Type B pancreatic cell (in vitro differentiated cells): ENCODE measurements at places on chromosomes 1 and 21.

GRCh38 chr1:214623430-214623829 lies 20.4 kb downstream of the CENPF start:
- H3K27ac ChIP-seq = no peak overlapping the region
- DNase-seq = no peak
- H3K27me3 ChIP-seq = no peaks in the 10 kb centered on the region
- peaks cover 32% of the 10 kb centered on the region for H3K36me3 ChIP-seq
- no peaks in the 10 kb centered on the region for H3K4me1 ChIP-seq

DNA sequence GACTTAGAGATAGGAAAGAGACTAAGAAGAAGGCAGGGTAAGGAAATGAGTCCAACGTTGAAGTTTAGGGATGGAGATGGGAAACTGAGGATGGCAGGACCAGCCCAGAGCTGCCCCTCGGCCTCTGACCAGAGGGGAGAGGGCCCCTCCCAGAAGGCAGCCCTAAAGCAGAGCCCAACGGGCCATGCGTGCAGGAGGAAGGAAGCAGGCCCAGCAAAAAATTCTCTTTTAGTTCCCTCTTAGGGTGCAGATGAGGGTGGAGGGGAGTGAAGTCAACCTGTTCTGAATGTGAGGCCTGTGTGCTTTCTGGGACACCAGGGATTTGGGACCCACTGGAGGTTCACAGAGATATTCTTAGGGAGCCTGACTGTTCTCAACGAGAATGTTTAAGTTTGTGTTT lies 225.4 kb downstream of the RHOU start:
- H3K4me3 ChIP-seq = no peak overlapping the region
- DNase-seq = no peak
- peaks cover 41% of the 10 kb centered on the region for H3K4me1 ChIP-seq
- no peaks in the 10 kb centered on the region for H3K27me3 ChIP-seq
- peak overlapping the region; percentile 53 for H3K27ac ChIP-seq

- no peaks in the 10 kb centered on the region for H3K36me3 ChIP-seq
- peak overlapping the region; percentile 50 for H3K27ac ChIP-seq
- H3K4me3 ChIP-seq = peak overlapping the region; percentile 48
- peaks cover 14% of the 10 kb centered on the region for H3K4me1 ChIP-seq
- DNase-seq = no peak
These were observed 517.5 kb downstream of the PLPP3 start for GRCh38 chr1:56061824-56062223.

DNA sequence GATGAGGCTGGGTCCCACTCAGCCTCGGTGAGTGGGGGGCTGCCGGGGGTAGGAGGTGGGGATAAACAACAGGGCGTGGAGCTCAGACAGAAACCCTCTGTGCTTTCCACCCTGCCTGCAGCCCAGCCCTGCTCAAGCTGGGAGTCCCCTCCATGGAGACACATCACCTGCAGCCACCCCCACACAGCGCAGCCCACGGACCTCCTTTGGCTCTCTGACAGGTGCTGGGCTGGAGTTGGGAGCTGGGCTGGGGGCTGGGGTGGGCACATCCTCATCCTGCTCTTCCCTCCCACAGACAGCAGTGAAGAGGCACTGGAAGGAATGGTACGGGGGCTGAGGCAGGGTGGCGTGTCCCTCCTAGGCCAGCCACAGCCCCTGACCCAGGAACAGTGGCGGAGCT lies 1.9 kb upstream of the CATSPER4 start:
- H3K36me3 ChIP-seq = peaks cover 3% of the 10 kb centered on the region
- no peaks in the 10 kb centered on the region for H3K27me3 ChIP-seq
- H3K4me1 ChIP-seq = no peaks in the 10 kb centered on the region
- H3K27ac ChIP-seq = no peak overlapping the region

DNA sequence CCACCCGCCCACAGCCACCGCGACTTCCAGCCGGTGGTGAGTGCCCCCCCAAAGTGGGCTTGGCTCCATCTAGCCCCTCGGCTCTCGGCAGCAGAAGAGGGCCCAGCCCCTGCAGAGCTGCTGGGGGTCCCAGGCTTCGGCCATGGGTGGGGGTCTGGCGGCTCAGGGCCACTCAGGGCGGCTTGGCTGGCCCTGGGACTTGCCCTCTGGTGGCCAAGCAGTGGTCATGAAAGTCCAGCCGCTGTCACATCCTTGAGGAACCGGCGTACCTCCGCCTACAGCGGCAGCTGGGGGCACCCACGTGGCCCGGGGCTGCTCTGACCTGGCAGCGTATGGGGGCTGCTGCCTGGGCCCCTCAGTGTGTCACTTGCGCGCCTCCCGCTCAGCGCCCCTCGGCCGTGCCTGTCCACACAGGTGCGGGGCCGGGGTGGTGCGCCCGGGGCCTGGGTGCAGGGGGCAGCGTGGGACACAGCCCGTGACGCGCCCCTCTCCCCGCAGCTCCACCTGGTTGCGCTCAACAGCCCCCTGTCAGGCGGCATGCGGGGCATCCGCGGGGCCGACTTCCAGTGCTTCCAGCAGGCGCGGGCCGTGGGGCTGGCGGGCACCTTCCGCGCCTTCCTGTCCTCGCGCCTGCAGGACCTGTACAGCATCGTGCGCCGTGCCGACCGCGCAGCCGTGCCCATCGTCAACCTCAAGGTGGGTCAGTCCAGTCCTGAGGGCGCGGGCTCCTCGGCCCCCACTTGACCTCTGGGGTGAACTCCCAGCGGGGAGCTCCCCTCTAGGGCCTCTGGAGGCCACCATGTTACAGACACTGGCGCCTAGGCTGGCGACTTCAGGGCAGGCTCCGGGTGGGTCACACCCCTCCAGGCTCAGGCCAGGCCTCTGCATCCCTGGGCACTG lies 32.4 kb downstream of the SLC19A1 start:
- no peaks in the 10 kb centered on the region for H3K27me3 ChIP-seq
- DNase-seq = peak; percentile 68
- H3K27ac ChIP-seq = no peak overlapping the region
- H3K4me1 ChIP-seq = peaks cover 8% of the 10 kb centered on the region

- no peaks in the 10 kb centered on the region for H3K36me3 ChIP-seq
- peaks cover 12% of the 10 kb centered on the region for H3K4me1 ChIP-seq
- H3K27ac ChIP-seq = peak within 1 kb of the TSS; percentile 11
These were observed at the start of gene CHRM3 for GRCh38 chr1:239386453-239387303. Gene CHRM3, plus strand, starts transcription at chr1:239386568. Its CDS starts 520,884 bp downstream, at chr1:239907452.

DNA sequence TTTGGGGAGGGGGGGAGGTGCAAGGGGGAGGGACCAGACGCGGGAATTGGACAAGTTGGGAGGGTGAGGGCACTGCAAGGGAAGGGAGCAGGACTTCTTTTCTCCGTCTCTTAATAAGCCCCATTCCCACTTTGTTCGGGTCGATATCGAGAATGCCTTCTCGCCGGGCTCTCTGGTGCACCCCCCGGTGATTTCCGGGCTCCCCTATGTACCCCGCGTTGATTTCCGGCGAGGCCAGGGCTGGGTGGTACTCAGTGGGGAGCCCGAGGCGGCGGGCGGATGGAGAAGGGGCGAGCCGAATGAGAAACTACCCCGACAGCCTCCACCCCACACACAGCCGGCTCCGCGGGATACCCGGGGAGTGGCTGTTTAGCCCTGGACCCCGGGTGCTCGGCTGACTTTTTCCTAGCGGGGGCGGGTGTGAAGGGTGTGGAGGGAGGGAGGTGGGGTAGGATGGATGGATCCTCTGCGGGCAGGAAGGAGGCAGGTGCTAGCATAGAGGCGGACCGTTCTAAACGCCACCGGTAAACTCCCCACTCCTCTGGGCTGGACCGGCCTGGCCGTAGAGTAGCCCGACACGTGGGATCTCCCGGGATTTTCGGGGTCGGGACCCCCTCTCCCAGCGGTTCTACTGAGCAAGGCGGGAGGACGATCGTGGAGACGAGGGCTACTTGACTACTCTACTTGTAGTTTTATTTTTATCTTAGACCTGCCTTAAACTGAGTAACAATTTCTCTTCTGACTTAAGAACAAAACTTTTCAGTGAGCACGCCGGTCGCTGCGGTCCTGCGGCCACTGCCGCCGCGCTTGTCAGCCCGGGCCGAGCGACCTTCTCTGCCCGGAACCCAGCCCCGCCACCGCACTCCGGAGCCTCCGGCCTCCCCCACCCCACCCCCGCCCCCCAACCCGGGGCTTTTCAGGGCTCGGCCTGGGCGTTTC lies 1.0 kb downstream of the RNF220 start:
- peak overlapping the region; percentile 84 for H3K27ac ChIP-seq
- peaks cover 44% of the 10 kb centered on the region for H3K27me3 ChIP-seq
- no peak for DNase-seq
- H3K36me3 ChIP-seq = no peaks in the 10 kb centered on the region
- H3K4me1 ChIP-seq = peaks cover 22% of the 10 kb centered on the region
- H3K4me3 ChIP-seq = peak overlapping the region; percentile 95

GRCh38 chr21:33769057-33769456 lies 126.8 kb downstream of the ITSN1 start:
- no peaks in the 10 kb centered on the region for H3K4me1 ChIP-seq
- peak overlapping the region; percentile 7 for H3K27ac ChIP-seq
- H3K4me3 ChIP-seq = no peak overlapping the region
- no peak for DNase-seq

- peak overlapping the region; percentile 90 for H3K4me3 ChIP-seq
- DNase-seq = peak; percentile 71
- H3K27ac ChIP-seq = peak overlapping the region; percentile 95
- peaks cover 26% of the 10 kb centered on the region for H3K36me3 ChIP-seq
These were observed 671 bp downstream of the HNRNPU start for GRCh38 chr1:244863491-244864252.

GRCh38 chr1:178869119-178869697 lies 1.7 kb downstream of the ANGPTL1 start:
- peak overlapping the region; percentile 84 for H3K4me3 ChIP-seq
- no peaks in the 10 kb centered on the region for H3K27me3 ChIP-seq
- H3K4me1 ChIP-seq = peaks cover 38% of the 10 kb centered on the region

DNA sequence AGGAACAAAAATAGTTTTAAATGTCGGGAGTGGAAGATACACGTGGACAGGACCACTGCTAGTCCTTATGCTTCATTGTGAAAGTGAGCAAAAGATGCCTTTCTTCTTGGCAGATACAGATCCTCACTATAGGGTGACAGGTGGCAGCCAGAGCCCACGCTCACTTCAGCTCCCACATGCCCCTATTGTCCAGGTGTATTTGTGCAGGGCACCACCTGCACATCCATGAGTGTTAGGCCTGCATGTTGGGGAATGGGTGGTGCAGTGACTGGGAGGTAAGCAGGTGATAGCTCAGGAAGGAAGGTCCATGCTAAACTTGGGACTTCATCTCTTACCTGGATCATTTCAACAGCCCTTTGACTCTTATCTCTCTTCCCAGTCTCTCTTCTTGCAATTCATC lies 27.4 kb downstream of the SLC5A9 start:
- no peaks in the 10 kb centered on the region for H3K4me1 ChIP-seq
- no peaks in the 10 kb centered on the region for H3K27me3 ChIP-seq
- H3K27ac ChIP-seq = no peak overlapping the region
- H3K36me3 ChIP-seq = no peaks in the 10 kb centered on the region
- no peak overlapping the region for H3K4me3 ChIP-seq
- no peak for DNase-seq

DNA sequence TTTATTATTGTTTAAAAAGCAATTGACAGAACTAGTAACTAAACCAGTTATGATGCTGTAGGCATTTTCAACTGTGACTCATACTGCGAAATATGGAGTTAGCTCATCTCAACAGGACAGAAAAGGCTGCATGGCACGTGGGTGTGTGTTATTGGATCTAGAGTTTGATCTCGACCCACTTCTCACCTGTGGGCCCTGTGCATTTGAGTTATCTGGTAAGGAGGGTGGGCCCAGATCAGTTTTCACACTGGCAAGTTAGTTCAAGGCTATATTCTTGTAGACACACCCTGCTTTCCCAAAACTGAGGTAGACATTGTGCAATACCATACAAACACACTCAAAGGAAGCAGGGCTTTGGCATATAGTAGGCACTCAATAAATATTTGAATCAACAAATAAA lies 71.3 kb upstream of the PRDX6 start:
- no peak for DNase-seq
- H3K4me3 ChIP-seq = no peak overlapping the region
- no peaks in the 10 kb centered on the region for H3K4me1 ChIP-seq
- peak overlapping the region; percentile 72 for H3K27ac ChIP-seq
- no peaks in the 10 kb centered on the region for H3K27me3 ChIP-seq

- H3K27me3 ChIP-seq = peaks cover 5% of the 10 kb centered on the region
- no peaks in the 10 kb centered on the region for H3K4me1 ChIP-seq
- H3K4me3 ChIP-seq = no peak overlapping the region
- H3K36me3 ChIP-seq = no peaks in the 10 kb centered on the region
- no peak overlapping the region for H3K27ac ChIP-seq
These were observed 149.8 kb upstream of the ZNHIT6 start for GRCh38 chr1:85857991-85858390.

DNA sequence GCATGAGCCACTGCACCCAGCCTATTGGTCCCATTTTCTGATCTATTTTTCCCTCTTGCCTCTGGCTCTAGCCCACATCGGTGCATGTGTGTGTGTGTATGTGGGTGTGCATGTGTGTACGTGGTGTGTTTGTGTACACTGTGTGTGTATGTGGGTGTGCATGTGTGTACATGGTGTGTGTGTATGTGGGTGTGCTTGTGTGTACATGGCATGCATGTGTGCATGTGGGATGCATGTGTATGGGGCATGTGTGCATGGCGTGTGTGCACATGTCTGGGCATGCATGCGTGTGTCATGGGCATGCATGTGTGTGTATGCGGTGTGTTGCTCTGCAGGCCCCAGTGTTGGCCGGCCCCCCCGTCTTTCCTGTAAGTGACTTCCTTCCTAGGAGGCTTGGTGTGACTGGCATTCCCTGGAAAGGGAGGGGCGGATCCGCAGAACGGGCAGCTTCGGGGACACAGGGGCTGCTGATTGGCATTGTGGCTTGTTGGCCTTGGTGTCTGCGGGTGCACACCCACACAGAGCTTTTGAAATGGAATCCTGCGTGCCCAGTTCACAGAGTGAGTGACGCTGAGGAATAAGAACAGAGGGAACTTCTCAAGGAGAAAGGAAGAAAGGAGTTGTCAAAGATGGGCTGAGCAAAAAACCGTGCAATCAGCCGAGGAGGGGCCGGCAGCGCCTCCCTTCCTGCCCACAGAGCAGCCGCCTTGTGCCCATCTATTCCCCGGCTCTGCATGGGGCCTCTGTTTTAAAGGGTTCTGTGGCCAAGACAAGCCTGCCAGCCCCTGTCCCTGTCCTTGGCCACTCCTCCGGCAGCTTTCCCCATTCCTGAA lies 8.0 kb downstream of the PDXK start:
- DNase-seq = no peak
- H3K4me1 ChIP-seq = peaks cover 31% of the 10 kb centered on the region
- peak overlapping the region; percentile 52 for H3K27ac ChIP-seq
- H3K27me3 ChIP-seq = no peaks in the 10 kb centered on the region
- peak overlapping the region; percentile 61 for H3K4me3 ChIP-seq

DNA sequence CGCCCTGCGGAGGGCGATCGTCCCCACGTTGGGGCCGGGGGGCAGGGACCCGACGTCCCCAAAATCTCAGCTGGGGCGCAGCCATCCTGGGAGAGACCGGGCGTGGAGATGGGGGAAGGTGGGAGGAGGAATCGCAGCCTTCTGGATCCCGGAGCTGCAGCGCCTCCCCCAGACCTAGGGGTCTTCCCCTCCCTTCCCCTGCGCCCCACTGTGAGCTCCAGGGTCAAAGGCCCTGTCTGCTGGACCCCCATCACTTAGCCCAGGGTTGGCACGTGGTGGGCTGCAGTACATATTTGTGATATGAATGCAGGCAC lies 90.2 kb upstream of the VAMP3 start:
- H3K36me3 ChIP-seq = no peaks in the 10 kb centered on the region
- peak overlapping the region; percentile 84 for H3K4me3 ChIP-seq
- peaks cover 4% of the 10 kb centered on the region for H3K27me3 ChIP-seq
- peak overlapping the region; percentile 55 for H3K27ac ChIP-seq
- DNase-seq = no peak
